ENCODE measurements at places on chromosomes 5 and 9.

DNA sequence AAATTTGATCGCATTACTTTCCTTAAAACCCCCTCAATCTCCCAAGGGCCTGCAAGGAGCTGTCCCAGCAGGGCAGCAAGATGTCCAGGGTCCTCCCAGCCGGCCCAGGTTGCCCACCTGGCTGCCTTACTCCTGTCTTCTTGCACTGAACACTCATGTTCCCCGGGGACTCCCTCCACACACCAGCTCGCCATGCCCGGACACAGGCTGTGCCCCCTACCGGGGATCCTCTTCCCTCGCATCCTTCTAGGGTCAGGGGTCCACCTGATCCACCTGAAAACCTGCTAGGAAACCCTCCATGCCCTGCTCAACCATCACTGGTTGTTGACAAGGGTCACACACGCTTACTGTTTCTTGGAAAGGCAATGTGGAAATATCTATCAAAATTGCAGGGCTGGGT lies 172.0 kb upstream of the MSX2 start:
- no peak for DNase-seq

DNA sequence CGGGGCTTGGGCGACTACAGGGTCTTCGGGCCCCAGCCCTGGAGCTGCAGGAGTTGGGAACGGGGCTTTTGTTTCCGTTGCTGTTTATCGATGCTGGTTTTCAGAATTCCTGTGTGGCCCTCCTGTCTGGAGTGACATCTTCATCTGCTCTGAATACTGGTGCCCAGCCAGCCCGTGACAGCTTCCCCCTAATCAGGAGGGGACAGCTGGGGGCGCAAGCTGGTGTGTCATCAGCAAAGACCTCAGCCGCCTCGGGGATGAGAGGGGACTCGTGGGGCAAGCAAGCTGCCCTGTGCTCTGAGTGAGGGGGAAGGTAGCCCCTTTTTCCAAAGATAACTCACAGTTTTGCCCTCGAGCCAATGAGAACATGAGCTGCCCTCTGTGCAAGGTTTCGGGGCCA lies 110.7 kb downstream of the RXRA start:
- no peak for DNase-seq

GRCh38 chr5:123814801-123815470 lies 303.0 kb downstream of the CSNK1G3 start:
- no peak for DNase-seq

GRCh38 chr5:7850395-7851239 lies at the start of gene CFAP90:
TSS of gene CFAP90 (minus strand) at chr5:7851133. CDS start at chr5:7851021, 112 bp downstream.
- peak; percentile 20 for DNase-seq

- DNase-seq = no peak
Observed at GRCh38 chr5:38468978-38469706, 87.3 kb downstream of the LIFR start.

GRCh38 chr9:36346569-36346968 lies 53.5 kb downstream of the RNF38 start:
- DNase-seq = no peak

DNA sequence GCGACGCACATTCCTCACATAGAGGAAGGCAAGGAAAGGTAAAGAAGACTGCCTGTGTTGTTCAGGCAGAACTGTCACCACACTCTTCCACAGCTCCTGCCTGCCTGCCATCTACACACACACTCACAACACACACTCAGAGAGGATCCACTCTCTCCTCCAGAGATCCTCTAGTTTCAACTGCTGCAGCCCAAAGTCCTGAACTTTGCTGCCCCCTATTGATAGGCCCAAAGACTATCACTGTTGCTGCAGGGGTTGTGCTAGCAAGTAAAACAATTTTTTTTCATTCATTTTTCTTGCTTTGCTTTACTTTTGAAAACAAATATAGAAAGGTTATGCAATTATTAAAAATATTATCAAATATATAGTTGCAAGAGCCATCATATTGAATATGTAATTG lies 5.9 kb upstream of the CFAP90 start:
- DNase-seq = peak; percentile 52

DNA sequence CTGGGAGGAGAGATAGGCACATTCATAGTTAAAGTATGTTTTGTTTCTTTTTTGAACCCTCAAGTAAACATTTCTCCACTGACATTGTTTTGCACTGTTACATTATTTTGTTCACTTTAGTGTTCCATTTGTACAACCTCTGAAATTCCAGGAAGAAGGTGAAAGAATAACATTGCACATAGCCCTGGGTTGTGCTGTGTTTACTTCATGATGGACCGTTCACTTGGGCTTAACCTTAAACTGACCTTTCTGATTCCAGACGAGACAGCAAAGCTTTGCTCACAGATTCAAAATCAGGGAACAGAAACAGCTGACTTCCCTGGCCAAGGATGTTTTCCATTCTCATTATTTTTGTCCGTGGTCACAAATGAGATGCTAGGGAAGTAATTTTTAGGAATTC lies 42.8 kb upstream of the GDNF start:
- DNase-seq = no peak

- no peak for DNase-seq
Observed at GRCh38 chr9:93235300-93235960, 51.5 kb downstream of the WNK2 start.

- no peak for DNase-seq
Observed at GRCh38 chr5:74432216-74432615, 208.3 kb downstream of the ENC1 start.

DNA sequence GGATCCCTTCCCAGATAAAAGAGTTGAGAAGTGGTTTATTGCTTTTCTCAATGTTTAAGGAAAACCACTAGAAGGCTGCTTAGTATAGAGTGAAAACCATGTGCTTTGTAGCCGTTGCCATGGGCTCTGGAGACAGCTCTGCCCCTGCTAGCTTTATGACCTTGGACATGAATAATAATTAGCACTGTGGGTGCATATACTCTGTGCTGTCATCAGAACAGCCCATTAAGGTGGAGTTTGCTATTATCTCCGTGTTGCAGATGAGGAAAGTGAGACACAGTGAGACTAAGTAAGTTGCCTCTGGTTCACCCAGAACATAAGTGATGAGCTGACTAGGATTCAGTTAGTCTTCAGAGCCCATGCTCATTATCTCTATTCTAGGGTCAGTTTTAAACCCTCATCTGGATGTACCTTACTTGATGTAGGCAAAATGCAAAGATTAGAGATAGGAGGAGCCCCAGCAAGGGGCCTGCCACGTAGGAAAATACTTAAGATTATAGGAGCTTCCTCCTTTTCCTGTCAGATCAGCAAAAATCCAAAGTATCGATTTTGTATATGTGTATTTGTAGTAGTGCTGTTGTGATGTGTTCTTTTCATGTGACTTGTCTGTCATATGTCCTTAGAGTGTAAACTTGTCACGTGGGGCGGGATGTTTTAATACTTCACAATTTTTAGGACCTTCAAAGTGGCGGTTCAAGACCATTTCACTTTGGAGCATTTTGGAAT lies 102.5 kb downstream of the TLE4 start:
- no peak for DNase-seq

GRCh38 chr5:131204964-131205363 lies 34.2 kb downstream of the LYRM7 start:
- DNase-seq = no peak

DNA sequence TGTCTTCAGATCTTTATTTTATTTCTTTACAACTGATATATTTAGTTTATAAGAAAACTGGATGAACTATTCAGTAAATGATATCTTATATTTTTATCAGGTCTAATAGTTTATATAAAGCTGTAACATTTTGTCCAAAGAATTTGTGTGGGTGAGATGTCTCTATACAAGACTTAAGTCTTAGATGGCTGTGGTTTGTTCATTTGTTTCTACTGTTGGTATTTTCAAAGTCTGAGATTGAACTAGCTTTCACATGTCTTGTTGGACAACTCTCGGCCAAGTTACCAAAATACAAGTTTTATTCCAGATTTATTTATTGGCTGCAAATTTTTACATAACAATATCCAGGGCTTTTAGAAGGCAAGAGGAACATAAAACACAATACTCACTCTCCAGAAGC lies 286.0 kb downstream of the NR2F1-AS1 start:
- no peak for DNase-seq

DNA sequence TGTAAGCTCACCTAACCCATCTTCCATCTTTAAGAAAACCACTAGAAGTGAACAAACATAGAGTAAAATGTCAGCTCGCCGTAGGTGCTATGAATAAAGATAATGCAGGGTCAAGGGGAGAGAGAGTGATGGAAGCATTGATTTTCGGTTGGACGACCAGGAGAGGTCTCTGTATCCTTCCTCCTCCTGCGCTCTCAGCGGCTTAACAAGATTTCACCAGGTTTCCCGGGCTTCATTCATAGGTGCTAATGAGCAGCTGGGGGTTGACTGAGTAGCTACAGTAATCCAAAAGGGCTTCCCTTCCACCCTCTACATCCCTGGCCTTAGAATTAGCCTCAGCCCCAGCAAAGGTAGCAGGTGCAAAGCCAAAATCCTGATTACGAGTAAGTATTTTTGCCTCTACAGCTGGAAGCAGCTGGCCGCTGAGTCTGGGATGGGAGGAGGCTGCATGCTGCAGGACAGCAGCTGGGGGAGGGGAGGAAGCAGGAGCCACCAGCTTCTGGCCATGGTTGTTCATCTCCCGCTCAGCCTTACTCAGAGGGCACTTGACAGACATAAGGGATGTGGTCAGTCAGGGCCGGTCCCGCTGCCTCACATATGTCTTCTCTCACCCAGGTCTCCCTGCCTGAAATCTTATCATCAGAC lies 112.0 kb upstream of the IL12B start:
- no peak for DNase-seq

- DNase-seq = no peak
Observed at GRCh38 chr5:127930311-127930710, 153.3 kb upstream of the SLC12A2 start.

DNA sequence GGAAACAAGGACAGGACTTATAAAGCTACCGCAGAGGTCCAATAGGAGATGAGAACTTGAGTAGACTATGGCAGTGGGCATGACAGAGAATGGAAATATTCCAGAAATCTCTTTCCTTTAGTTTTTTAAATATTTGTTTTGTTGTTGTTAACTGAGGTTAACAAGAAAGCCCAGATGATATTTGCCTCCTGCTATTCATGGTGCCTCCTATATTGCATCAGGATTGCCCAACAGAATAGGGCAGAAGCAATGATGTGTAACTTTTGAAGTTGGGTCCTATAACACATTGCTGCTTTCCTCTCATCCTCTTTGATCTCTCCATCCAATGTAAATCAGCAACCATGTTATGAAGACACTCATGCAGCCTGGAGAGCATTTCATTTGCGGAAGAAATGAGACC lies 42.8 kb downstream of the PDE4D start:
- no peak for DNase-seq
